CD4-positive, CD25-positive, alpha-beta regulatory T cell (primary cell): ENCODE measurements at places on chromosomes 12 and 14.

DNA sequence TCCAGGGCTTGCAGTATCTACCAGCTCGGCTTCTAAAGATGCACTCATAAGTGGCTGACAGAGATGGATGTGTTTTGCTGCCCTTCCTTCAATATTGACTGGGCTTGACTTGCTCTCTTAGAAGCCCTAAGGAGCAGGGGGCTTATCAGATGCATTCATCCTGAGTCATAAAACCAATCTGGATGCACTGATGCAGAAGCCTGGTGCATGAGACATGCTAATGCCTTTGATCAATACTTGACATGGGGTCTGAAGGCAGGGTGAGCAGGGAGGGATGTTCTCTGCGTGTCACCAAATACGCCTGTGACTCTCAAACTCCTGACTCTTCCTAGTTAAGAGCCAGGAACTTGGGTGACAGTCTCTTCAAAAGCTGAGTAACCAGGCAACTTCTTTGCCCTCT, 77.8 kb upstream of the HSPB8 start:
- no peak for DNase-seq

DNA sequence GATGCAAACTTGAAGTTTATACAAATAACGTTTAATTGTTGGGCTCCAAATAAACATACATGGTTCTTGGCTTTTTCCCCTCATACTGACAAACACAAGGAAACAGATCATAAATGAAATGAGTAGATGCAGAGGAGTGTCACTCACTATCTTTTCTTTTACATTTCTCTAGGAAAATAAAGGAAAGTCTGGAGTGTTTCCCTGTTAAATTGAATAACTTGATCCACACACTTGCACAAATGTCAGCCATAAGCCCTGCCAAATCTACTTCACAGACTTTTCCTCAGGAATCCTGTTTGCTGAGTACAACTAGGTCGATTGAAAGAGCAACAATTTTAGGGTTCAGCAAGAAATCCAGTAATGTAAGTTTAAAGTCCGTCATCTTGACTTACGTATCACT, 175.3 kb downstream of the PLCZ1 start:
- no peak for DNase-seq

DNA sequence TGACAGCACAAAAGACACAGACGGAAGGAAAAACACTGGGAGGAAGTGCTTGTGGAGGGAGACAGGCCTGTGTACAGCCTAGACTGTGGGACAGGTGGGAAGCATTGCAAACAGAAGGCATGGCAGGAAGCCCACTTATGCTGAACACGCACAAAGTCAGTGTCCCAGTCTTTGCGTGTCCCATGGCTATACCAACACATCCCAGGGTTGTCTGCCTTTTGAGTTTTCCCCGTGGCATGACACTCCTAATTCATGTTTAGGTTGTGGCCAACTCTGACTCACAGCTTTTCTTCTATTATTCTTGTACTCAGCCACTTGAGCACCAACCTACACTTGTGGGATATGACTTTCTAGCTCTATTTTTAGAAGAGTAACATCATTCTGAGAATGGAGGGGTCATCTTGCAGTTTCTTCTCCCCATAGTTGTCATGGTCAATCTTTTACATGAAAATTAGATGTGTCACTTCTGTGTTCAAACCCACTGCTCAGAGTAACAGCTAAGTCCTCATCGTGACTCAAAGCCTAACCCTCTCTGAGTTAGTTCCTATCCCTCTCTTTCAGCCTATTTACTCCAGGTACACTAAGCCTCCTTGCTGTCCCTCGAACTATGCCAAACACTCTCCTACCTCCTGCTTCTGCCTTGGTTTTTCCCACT, 27.5 kb upstream of the JPH4 start:
- no peak for DNase-seq

- DNase-seq, result no peak
These were observed 39.0 kb downstream of the PAX9 start for GRCh38 chr14:36700651-36701050.

- DNase-seq, result no peak
These were observed 8.7 kb downstream of the KLRC4 start for GRCh38 chr12:10400829-10401228.

GRCh38 chr12:101719566-101719965, 19.7 kb downstream of the SYCP3 start:
- DNase-seq, result no peak

DNA sequence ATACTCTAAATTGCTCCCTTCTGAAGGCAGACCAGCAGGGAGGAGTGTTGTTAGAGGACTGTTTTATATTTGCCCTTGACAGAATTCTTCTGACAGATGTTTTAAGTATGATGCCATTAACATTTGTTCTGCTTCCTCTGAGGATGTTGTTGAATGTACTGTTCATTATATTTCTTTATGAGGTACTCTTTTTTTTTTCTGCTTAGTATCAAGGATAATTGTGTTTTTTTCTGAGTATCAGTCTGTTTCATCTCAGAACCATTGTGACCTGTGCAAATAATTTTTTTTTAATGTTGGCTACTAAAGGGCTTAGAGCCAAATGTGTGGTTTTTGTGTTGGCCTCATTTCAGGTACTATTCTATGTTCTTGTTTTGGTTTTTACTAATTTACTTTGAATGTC, 10.6 kb downstream of the METAP2 start:
- DNase-seq, result no peak

- DNase-seq, result no peak
These were observed 12.7 kb downstream of the HVCN1 start for GRCh38 chr12:110676171-110676570.

- peak; percentile 76 for DNase-seq
These were observed 708 bp upstream of the ZBTB42 start for GRCh38 chr14:104800015-104800770.

DNA sequence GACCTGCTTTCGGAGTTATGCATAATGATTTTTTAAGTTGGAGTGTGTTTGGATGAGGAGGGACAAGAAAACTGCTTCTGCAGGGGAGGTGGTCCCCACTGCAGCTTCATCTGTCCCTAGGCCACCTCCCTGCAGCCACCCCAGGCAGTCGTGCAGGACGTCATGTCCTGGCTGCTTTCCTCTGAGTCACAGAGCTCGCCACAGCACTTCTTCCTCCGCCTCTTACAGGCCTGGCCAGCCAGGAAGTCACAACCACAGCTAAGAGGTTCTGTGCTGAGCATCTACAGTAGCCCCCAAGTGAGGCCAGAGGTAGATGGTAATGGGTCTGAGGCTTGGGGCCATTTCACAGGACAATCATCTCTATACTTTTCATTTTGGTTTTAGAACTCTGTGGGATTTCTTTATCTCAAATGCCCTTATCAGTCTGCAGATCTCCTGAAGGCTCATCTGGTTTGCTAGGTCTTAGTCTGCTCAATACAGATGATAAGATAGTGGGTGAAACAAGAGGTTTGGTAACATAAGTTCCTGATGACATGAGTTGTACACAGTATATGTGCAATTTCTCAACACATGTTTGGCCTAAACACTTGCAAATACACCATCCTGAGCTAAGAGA, 106.4 kb downstream of the ARF6 start:
- peak; percentile 66 for DNase-seq

GRCh38 chr12:130644566-130644965, 71.5 kb downstream of the RIMBP2 start:
- DNase-seq, result no peak

DNA sequence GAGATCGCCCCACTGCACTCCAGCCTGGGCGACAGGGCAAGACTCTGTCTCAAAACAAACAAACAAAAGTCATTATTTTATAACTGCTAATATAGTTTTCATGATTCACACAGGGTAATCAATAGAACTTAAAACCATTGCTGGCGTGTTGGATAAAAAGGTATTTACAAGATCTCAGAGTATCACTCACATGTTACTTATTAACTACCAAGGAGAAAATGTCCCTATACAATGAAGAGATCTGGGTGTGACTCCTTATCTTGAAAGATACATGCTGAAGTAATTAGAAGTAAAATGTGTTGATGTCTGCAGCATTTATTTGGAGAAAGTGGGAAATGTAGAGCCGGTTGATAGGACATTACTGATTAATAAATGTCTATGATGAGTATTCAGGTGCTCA, 57.3 kb upstream of the PIK3C2G start:
- DNase-seq, result no peak

GRCh38 chr14:75917322-75917945, 64.4 kb downstream of the TGFB3 start:
- DNase-seq, result no peak

- no peak for DNase-seq
These were observed 368.0 kb downstream of the ALG10 start for GRCh38 chr12:34390171-34390841.

DNA sequence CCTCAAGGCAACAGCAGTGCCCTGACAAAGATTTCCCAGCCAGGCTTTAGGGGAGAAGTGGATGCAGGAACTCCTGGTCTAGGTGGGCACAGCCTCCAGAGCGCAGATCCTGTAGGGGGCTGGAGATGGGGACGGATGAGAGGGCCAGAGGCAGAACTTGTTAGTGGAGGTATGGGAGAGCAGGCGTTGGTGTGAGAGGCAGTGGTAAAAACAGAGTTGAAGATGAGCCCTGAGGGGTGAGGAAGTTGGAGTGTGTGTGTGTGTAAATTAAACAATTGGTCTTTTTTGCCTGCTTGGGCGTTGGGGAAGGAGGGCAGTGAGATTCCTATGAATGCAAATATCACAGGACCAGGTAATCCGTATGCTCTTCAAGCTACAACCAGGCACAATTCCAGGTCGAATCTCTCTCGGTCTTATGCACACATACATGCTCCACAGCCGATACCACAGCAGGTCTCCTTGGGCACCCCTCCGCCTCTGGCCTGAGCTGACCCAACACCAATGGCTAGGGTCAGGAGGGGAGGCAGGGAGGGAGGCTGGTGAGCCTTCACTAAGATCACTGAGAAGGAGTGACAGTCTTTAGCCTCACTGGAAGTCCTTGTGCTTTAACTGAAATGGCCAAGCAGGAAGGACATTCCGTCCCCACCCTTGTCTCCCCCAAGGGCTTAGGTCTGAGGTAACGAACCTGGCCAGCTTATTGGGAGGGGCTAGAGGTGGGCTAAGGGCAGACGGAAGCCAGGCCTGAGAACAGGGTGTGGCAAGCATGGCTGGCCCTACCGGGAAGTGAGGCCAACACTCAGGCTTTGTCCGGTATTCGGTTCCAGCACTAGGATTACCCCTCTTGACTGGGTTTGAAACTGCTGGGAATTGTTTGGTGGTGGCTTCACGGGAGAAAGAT, 1.5 kb upstream of the KRT7 start:
- DNase-seq, result no peak

DNA sequence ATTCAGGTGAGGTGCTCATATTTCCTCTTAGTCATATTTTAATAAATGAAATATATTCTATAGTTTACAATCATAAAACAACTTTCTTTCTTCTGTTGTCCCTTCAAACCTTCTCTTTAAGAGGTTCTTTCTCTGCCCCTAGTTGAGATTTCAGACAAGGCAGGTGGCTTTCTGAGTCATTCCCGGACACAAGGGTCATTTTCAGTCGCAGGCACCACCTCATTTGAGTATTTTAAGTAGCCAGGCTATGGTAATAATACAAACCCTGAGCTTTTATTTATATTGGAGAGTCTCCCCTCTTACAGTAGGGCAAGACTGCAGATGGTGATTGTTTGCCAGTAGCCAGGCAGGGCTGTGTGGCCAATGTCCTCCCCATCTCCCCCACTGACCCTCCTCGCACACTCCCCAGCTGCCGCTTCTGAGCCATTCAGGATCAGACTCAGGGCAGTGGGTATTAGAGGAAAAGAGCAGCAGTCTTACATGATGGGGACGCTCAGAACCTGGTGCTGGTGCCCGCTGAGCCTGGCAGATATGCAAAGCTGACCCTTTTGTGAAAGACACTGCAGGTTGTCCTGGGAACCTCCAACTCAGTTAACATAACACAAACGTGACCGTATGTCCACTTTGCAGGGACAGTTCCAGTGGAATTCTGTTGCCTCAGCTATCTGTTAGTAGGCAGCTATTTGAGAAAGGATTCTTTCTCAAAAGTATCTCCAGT, 101.1 kb upstream of the BCL2L14 start:
- no peak for DNase-seq

DNA sequence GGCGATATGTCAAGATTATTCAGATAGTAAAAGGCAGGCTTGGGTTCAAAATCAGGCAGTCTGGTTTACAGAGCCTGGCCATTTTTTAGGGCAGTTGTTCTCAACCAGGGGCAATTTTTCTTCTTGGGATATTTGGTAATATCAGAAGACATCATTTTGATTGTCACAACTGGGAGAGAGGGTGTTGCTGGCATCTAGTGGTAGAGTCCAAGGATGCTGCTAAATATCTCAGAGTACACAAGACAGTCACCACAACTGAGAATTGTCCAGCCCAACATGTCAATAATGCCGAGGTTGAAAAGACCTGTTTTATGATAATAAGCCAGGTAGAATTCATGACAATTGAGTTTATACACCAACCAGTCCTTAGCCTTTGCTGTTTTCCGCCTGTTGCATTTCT, 733.9 kb downstream of the NRXN3 start:
- DNase-seq, result no peak

DNA sequence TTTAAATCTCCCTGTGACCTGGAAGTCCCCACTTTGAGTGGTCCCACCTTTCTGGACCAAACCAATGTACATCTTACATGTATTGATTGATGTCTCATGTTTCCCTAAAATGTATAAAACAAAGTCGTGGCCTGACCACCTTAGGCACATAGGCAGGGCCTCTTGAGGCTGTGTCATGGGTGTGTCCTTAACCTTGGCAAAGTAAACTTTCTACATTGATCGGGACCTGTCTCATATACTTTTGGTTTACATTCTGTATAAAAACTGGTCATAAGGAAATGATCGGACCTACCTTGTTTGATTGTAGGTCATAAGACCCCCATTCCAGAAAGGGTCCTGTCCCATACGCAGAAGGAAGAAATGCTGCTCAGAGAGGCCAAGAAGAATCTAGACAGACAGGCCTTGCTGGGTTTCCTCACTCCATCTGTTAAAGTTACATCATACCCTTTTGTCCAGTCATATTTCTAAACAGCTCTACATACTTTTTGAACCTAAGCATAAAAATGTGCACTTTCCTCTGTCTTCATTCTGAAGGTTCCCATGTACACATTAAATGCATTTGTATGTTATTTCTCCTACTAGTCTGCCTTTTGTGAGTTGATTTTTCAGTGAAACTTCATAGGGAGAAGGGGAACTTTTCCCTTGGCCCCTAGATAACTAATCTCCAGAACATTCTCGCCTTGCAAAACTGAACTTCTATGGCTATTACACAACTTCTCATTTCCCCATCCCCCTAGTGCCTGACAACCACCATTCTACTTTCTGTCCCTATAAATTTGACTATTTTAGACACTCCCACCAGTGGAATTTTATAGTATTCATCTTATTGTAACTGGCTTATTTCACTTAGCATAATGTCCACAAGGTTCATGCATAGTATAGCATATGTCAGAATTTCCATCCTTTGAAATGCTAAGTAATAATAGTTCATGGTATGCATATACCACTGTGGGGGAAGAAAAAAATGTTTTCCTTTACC, 30.2 kb upstream of the CPM start:
- no peak for DNase-seq

GRCh38 chr12:49304161-49304560, 9.2 kb downstream of the PRPH start:
- DNase-seq, result no peak

DNA sequence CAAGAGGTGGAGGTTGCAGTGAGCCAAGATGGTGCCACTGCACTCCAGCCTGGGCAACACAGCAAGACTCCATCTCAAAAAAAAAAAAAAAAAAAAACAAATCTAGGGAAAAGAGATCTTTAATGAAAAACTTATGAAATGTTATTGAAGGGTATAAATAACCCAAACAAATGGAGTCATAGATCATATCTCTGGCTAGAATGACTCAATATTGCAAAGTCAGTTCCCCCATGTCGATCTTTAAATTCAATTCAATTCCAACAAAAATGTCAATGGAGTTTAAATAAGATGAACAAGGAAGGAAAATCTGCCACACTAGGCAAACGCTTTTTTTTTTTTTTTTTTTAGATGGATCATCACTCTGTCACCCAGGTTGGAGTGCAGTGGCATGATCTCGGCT, 78.7 kb downstream of the R3HDM2 start:
- no peak for DNase-seq

GRCh38 chr12:4041187-4041885, 168.1 kb upstream of the PARP11 start:
- no peak for DNase-seq
